Upper lobe of right lung (tissue), 1 donor: ENCODE measurements at places on chromosomes 12 and 14.

DNA sequence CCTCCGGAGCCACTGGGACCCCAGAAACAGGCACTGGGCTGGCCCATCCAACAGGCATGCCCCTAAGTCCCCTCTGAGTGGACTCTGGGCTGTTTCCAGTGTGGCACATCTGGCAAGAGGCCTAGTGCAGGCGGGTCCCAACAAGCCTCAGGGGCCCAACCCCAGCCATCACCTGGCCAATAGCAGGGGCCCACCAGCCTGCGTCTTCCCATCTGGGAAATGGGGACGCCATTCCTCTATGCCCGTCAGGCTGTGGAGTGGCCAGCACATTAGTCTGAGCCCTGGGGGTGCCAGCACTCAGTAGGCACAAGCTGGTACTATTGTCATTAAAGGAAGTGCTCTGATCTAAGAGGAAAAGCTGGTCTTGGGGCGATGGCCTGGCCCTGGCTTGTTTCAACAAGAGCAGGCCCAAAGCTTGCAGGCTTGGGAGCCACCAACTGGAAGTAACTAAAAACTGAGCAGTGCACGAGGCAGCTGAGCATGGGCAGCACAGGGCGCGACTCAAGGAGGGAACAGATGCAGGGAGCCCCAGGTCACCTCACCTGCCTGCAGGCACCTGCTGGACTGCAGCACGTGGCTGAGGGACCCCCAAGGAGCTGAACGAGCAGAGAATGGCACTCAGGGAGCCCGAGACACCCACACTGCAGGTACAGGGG, 8.4 kb downstream of the DEGS2 start:
- no peak for DNase-seq

DNA sequence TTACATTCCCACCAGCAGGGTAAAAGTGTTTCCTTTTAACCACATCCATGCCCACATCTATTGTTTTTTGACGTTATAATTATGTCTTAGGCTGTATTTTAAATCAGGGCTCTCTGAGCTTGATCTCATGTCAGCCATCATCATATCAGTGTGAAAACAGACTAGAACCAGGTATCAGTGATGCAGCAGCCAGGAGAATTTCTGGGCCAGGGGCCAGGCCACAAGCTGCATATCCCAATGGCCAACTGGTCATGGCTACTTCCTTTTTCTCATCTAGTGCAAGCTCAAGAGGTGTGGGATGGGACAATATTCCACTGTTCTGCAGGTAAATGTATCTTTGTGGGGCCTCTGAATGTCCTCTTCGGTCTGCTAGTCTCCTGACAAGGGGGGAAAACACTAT, 125.1 kb downstream of the CRADD start:
- no peak for DNase-seq

GRCh38 chr12:94706250-94706661, 55.9 kb upstream of the TMCC3 start:
- DNase-seq: no peak

GRCh38 chr12:93702707-93703315, 25.6 kb downstream of the CRADD start:
- DNase-seq: no peak

- no peak for DNase-seq
These were observed 158.4 kb downstream of the NTF3 start for GRCh38 chr12:5590316-5590715.

DNA sequence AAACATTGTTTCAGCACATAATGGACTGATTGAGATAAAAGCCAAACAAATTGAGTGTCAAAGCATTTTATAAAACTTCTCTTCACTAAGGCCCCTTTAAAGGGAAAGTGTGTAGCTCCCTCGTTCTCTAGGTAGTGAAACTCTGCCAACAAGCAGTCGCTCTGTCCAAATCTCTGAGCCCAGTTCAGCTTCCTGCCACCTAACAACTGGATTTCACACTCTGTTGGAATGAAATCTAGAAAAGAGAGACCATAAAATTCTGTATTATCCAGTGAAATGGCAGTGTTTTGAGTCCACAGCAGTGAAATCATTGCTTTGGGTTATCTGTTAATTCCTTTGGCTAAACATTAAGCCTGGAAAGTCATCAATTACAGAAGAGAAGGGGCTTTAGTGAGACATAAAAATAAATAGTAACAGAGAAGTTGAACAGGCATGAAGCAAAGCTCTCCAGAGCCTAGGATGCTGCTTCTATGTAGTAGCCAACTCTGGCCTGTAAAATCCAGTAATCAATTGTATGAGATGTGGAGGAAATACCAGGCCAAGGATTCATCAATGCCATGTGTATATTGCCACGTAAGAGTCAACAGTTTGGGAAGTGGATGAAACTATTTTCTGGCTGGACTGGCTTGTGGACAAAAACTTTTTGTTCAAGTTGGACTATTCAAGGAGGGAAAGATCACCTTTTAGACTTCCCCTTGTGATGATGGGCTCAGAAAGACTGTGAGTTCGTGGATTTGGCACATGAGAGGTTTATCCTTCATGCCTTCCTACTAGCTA, 122.5 kb downstream of the WIF1 start:
- DNase-seq: no peak

- no peak for DNase-seq
These were observed 1407.7 kb downstream of the LRFN5 start for GRCh38 chr14:43014338-43014737.

GRCh38 chr12:88420457-88420856, 159.8 kb downstream of the KITLG start:
- DNase-seq: no peak

DNA sequence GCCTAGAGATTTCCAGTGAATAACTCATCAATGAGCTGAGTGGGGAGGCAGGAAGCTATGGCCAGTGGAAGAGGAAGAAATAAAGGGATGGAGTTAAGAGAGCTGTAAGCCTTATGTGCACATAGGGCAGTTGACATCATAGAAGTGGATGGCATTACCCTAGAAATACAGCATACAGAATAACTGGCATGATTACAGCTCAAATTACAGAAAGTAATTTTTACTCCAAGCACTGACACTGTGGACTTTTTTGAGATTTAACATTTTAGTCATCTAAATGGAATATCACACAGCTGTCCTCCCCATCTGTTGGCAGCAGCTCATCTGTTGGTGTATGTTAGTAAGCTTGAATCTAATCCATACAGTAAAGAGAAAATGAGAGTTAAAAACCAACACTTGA, 5.4 kb upstream of the IPO8 start:
- no peak for DNase-seq

- no peak for DNase-seq
These were observed 70.2 kb upstream of the TCL1A start for GRCh38 chr14:95784137-95784536.

DNA sequence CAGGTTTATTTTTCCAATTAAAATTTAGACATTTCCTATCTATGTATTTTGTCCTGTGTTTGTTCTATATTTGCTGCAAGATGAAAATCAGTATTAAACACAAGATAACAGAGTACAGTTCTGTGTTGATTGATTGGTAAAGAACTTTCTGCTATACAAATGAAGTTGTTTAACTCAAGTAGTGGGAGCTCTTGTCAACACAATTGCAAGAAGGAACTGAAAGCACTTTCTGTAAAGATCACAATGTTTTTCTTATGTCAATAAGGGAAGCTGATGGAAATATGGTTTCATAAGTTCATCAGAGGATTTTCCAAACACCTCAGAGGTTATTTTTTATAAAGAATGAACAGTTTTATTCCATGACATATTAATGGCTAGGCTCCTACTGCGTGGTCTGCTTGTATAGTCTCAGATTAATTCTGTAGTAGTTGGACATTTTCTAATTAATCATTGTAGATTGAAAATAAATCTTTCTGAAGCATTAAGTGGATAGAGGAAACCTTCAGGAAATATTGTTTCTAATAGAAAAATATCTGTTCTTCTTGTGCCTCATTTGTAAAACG, 379.5 kb downstream of the LRFN5 start:
- no peak for DNase-seq

- peak; percentile 42 for DNase-seq
These were observed 27.7 kb downstream of the UBR7 start for GRCh38 chr14:93234798-93235197.
